Suprapubic skin (tissue), 4 donors: ENCODE measurements at places on chromosomes 11 and 22. TPM values are rescaled to one million over a fixed set of nuclear protein-coding genes. Genes with fewer than 3 reads are reported as not detected.

Gene ABCG4
- total RNA-seq, result 0.26 TPM

DNA sequence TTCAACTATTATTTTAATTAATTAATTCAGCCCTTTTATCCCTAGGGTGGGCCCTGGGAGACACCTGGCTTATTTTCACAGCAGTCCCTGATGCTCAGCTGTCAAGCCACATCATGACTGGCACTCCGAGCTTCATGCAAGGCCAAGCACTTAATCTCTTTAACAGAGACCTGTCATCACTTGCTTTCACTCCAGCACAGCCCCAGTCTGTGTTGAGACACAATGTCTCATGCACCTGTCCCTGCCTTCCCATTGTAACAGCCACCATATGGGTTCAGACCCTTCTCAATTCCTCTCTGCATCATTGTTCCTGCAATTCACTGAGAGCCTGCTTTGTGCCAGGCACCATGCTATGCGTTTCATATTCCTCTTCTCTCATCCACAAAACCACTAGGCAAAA lies 222.2 kb upstream of the TENM4 start:
- no peak for DNase-seq

Gene CTTN
- total RNA-seq, result 458 TPM

DNA sequence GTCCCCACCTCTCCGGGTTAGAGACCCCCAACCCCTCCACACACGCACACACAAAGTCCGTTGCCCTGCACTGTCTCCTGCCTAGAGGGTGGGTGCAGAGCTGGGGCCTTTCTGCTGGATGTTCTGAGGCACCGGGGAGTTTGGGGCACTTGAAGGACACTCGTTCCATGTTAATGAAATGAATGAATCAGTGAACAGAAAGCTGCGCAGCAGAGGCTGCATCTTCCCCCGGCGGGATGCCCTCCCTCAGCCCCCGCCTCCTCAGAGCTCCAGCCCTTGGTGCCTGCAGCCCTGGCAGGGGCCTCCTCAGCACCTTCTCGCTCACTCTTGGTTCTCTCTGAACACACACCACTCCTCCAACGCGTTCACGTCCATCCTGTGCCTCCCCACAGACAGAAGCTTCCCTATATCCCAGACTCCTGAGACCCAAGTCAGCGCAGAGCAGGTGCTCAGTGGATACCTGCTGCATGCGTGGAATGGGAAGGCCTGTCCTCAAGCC lies 611.9 kb downstream of the TBC1D22A start:
- DNase-seq, result peak; percentile 40

Gene SCO2
- total RNA-seq, result 7.9 TPM

Gene MYRF
- 0.72 TPM for total RNA-seq

GRCh38 chr22:44661659-44662569 lies 40.1 kb upstream of the PRR5 start:
- DNase-seq, result no peak
